Activated CD4-positive, alpha-beta T cell treated with anti-CD3 and anti-CD28 coated beads for 48 hours (primary cell): ENCODE measurements at places on chromosomes 5 and 9.

DNA sequence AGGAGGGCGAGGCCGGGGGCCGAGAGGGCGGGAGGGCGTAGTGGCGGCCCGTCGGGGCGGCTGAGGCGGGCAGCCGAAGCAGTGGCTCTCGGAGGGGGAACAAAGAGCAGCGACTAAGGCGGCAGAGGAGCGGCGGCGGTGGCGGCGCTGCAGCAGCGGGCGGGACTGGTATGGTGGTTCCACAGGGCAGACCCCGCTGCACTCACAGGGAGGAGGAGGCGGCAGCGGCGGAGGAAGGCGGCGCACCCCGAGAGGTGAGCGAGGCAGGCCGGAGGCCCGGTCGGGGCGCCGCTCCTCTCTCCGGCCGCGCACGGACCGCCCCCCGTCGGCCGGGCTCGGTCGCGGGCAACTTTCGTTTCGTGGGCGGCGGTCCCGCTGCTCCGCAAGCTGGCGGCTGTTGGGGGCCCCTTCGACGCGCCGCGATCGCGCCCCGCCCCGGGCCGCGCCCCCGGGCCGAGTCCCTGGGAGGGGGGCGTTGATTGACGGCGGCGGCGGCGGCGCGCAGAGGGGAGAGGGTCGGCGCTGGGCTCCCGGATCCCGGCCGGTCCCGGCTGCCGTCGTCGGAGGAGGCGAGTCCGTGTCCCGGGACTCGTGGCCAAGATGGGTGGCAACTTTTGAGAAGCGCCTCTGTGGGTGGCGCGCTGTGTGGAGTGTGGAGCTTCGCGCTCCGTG lies 467 bp downstream of the CNOT6 start:
- peak; percentile 50 for DNase-seq

DNA sequence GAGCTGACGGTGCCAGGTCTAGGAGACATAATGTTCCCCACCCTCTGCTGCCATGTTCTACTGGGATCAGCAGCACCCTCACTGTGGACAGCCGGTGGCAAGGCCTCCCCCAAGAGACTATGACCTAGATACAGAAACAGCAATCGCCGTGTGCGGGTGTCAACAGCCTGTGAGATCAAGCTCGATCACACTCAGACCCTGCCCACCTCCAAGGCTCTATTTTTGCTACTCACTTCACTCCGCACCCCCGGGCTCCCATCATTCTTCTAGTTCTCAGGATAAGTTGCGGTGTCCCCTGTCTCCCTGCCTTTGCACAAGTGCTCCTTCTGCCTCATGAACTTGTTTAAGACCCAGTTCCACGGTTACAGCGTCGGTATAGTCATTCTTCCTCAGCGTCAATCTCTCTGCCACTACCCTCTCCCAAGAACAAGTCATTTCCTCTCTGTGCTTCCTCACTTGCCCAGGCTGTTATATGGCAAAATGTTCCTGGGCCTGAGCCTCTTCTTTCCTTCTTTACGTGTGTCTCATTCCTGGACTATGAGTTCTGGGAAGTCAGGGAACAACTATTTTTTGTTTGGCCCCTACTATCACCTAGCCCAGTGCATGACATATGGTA lies 5.4 kb upstream of the DOCK8 start:
- DNase-seq = no peak

GRCh38 chr9:135157856-135158563 lies 70.5 kb downstream of the OLFM1 start:
- no peak for DNase-seq

DNA sequence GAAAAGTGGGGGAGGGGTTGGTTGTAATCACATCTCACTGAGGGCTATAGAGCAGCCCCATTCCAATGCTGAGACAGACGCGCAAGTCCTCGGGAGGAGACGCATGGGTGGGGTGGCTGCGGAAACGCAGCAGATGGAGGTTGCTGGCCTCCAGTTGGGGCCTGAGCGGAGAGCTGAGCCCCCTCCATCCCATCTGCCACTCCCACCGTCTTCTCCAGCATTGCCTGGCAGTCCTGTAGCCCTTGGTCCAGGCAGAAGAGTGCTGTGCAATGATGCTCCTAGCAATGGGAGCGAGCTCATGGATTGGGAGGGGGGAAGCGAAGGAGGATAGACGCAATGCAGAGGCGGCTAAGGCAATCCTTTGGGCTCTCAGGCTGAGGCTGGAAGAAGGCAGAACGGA lies 79.4 kb upstream of the GLRA1 start:
- DNase-seq = no peak
